ENCODE measurements at places on chromosomes 7 and 10.
A peak's percentile ranks its signal among the peaks of the same experiment; 100 is the strongest.

GRCh38 chr10:96863922-96864543 lies 31.9 kb downstream of the LCOR start:
- no peak for DNase-seq

DNA sequence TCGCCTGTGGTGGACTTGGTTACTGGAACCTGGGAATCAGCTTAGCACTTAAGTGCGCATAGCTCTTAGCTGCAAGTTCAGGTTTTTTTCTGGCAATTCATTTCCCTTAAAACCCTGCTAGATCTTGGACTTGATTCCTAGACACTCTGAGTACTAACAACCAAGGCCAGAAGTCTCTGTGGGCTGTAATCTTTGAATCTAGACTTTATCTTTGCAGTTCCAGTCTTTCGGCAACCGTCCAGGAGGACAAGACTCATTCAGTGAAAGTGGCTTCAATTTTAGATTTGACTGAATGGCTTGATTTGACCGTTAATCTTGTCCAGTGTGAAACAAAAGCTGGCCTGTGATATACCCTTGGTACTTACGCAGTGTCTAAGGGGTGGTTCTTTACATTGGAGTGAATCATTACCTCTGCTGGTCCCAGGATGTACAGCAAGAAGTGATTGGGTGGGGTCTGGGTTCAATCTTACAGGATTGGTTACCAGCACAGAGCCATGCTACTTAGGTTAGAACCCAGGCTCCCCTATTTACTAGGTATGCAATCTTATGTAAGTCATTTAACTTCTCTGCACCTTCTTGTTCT lies 16.4 kb downstream of the PTTG1IP2 start:
- DNase-seq, result no peak

GRCh38 chr10:90484518-90484917 lies 373.3 kb downstream of the HTR7 start:
- peak; percentile 72 for DNase-seq

DNA sequence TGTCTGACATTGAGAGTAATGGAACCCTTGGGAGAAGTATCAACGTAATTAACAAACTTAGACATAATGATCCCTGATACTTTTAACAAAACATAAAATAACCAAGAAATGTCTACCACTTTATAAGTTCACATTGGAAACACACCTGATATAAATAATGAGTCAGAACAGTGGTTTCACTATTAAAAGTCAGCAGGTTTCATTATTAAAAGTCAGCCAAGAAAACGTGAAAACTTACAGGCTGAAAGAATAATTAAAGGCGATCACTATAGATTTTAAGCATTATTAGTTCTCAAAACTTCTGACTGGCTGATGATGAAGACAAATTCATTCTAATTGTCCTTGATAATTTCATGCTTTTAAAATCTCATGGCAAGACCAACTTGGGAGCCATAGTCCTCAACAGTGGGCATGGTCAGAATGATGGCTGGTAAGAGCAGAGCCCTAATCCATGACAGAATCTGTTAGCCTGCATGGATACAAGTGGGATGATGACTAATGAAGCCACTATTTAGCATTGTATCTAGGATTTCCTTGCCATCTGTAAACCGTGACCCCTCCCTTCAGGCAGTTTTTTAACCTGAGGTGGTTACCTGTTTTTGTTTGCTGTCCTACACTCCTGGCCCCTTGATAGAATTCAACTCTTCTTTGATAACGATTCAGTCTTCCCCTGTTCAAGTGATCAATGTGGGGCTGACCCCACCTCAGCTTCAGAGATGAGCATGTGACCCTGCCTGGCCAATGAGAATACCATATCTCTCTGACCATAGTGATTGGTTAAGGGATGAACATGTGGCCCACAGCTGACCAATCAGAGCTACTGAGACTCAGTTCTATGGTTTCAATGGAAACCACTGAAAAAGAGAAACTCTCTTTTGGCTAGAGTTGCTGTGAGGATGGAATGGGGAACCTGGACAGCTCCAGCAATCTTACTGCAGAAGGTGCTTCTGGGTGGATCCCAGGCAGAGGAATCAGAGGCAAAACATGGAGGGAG lies 151.0 kb downstream of the PLPP4 start:
- DNase-seq, result no peak

GRCh38 chr7:73746378-73746777 lies 7.8 kb upstream of the ABHD11 start:
- no peak for DNase-seq

GRCh38 chr7:16668049-16668858 lies 22.3 kb downstream of the BZW2 start:
- no peak for DNase-seq

- no peak for DNase-seq
These were observed 527.3 kb upstream of the GHITM start for GRCh38 chr10:83612050-83612449.

DNA sequence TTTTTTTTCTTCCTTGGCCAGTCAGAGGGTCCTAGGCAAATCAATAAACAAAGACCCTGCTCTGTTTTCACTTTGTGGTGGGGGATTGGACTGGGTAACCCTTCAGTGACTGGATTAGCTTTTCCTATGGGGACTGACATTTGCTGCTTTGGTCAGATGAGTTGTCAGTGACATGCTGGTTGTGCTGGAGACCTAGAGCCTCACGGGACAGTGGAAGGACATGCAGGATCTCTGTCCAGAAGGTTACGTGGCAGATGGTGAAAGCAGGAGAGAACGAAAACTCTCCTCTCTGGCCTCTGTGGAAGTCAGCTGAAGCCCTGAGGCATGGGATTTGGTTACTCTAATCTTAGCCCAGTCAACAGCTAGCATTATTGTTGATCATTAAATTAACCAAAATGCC lies 90.0 kb upstream of the BMPER start:
- no peak for DNase-seq

DNA sequence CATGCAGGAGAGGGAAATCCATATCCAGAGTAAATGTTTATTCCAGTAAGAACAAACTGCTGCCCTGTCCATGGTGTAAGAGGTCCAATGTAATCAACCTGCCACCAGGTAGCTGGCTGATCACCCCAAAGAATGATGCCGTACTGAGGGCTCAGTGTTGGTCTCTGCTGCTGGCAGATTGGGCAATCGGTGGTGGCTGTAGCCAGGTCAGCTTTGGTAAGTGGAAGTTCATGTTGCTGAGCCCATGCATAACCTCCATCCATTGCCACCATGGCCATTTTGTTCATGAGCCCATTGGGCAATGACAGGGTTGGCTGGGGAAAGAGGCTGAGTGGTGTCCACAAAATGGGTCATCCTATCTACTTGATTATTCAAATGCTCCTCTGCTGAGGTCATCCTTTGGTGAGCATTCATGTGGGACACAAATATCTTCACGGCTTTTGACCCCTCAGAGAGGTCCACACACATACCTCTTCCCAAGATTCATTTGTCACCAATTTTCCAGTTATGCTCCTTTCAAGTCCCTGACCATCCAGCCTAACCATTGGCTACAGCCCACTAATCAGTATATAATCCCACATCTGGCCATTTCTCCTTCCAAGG lies 23.3 kb upstream of the PAPSS2 start:
- no peak for DNase-seq

- no peak for DNase-seq
These were observed 2.4 kb downstream of the ZNRF2 start for GRCh38 chr7:30286749-30287148.

- DNase-seq, result peak; percentile 73
These were observed 515 bp downstream of the GSDME start for GRCh38 chr7:24756545-24757352.

- peak; percentile 66 for DNase-seq
These were observed 43.0 kb downstream of the TMEM130 start for GRCh38 chr7:98826811-98827231.

GRCh38 chr7:99112097-99112496 lies 31.8 kb downstream of the SMURF1 start:
- no peak for DNase-seq

DNA sequence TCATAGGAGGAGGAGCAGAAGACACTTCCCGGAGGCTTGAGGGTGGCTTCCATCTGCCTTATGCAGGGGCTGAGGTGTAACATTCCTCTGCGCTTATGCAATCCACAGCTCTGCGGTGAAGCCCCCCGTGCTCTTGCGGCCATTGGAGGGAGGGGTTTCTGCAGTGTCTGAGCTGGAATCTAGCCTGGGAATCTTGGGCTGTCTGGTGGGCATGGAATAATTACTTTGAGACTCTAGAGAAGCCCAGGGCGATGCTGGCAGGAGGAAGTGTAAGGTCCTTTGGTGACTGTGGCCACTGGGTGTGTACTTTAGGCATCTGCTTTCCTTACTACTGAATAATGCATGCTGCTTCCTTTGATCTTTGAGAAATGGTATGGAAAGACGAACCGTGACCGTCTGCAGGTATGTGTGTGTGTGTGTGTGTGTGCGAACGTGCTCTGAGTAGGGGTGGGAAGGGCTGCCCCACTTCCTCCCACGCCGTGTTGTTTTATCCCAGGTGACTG lies 181.0 kb downstream of the PRPF18 start:
- DNase-seq, result peak; percentile 82

GRCh38 chr10:62907470-62908212 lies 91.5 kb upstream of the EGR2 start:
- DNase-seq, result no peak

DNA sequence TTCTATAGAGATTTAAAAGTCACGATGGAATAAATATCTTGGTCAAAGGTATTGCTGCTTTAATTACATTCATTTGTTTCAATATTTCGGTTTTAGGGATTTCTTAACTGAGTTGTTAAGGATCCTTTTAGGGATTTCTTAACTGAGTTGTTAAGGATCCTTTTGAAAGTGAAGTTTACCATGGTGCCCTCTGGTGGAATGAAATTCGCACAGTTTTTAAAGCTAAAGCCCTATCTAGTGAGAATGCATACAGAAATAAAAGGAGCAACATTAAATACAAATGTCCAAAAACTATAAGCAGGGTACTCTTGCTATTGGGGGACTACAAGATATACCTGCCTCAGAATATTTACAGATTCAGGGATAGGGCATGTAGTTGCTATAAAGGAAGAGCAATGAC lies 193.7 kb downstream of the RNLS start:
- DNase-seq, result no peak

GRCh38 chr10:112528235-112528634 lies 81.2 kb downstream of the VTI1A start:
- no peak for DNase-seq

DNA sequence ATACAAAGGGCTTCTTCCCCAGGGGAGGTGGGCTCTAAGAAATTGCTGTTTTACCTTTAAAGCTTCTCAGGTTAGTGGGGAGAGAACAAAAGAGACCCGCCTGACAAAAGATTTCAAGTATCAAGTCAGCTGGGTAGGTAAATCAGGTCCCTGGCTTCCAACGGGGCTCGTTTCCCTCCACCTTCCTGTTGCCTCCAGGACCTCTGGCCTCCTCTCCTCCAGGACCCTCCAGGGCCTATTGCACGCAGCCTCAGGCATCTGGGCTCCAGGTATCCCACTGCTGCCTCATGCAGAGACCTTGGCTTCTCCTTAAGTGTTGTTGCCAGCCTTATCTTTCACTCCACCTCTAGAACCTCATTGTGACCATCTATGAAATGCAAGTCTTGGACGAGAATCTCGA lies 2.9 kb downstream of the BNIP3 start:
- peak; percentile 74 for DNase-seq

GRCh38 chr7:33591490-33591889 lies 313.8 kb upstream of the BMPER start:
- DNase-seq, result no peak

GRCh38 chr10:125551247-125551646 lies 131.7 kb downstream of the TEX36 start:
- DNase-seq, result no peak

DNA sequence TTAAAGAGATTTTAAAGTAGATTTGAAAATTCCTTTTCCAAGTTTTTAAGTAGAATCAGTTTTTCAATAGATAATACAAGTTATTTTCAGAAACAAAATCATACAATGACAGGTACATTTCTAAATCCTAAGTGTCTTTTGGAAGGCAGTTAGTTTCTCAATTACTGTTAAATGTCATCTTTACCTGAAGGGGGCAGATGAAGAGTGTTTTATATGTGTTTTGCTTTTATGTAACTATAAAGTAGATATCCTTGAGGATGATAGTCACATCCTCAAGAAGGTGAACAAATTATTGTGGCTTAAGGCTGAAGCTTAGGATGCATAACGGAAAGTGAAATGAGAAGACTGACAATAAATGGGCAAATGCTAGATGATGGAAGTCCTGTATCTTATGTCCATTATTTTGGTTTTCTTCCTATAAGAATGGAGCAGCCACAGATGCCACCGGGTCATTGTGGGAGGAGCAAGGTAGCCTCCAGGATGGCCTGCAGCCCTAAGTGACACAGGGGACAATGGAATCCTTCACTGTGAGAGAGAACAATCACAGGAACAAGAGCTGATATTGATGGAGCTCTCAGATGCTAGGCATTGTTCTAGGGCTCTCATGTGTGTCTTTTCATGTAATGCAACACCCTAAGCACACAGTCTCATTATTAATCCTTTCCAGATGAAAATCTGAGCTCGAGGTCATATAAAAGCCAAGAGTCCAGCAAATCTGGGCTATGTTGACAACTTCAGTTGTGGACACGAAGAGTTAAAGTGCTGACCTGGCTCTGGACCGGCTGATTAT lies 14.1 kb upstream of the MKX start:
- no peak for DNase-seq

GRCh38 chr7:5597772-5598171 lies 174.1 kb upstream of the TNRC18 start:
- DNase-seq, result no peak

GRCh38 chr7:124752310-124752709 lies 13.3 kb downstream of the GPR37 start:
- DNase-seq, result no peak

- DNase-seq, result peak; percentile 91
These were observed 57.1 kb downstream of the PLPP4 start for GRCh38 chr10:120514035-120514620.

DNA sequence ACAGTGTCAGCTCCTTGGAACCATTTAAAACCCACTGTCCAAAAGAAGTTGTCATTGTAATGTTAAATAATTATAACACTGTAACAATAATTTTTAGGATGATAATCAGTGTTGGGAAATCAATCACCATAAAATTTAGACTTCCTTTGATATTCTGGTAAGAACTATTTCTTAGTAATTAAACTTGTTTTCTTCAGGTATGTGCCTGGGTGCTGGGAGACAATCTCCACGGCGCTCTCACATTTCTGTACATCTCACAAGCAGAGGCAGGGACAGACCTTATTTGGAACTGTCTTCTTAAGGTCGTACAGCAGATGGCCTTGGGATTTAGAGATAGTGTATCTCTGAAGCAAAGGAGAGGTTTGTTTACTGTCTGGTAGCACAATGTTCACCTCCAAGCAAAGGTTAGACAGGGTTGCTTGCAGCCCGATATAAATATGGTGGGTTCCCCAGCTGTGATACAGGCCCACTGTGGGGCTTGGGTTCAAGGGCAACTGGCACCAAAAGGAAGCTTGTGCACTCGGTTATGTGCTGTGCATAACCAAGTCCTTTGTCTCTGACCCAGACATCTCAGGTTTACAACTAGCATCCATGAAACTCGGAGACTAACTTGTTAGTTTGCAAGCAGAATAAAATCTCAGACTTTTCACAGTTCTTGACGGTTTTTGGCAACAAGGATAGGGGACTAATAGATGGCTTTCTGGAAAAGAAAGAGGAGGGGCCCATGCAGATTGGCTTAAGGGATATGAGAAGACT lies 125.5 kb downstream of the RNF32 start:
- DNase-seq, result no peak

GRCh38 chr10:72122221-72122620 lies 33.9 kb upstream of the SPOCK2 start:
- no peak for DNase-seq

GRCh38 chr7:149637911-149638565 lies 135.3 kb downstream of the ZNF467 start:
- no peak for DNase-seq

All from endodermal cell (in vitro differentiated cells).